ENCODE measurements at places on chromosomes 2 and 18.

- no peak for DNase-seq
Measured at GRCh38 chr2:171592036-171592555, 69.8 kb downstream of the CYBRD1 start.

- no peak for DNase-seq
Measured at GRCh38 chr2:107687073-107687472, 139.6 kb upstream of the RGPD4 start.

DNA sequence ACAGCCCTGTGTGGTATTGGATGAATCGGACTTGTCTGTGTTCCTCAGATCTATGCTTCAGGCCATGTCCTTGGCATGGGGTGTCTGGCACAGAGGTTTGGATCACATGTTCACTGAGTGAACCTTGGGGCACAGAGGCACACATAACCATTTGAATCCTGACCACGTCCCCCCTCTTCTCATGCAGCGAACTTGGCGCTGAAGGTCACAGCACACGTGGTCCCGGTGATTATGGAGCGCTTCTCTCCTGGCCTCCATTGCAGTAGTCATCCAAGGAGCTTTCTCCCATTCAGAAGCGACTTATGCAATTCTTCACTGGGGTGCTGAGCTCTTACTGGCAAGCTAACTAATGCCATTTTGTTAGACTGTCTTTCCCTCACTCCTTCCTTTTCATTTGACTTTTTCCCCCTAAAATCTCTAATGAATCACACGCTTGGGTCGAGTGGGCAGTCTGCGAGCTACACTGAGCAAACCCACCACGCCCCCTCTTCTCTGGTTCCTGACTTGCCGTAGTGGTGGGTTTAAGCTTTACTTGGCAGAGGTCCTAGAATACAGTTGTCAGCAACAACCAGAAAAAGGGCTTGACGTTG lies 59.4 kb downstream of the KCNG2 start:
- DNase-seq = no peak

DNA sequence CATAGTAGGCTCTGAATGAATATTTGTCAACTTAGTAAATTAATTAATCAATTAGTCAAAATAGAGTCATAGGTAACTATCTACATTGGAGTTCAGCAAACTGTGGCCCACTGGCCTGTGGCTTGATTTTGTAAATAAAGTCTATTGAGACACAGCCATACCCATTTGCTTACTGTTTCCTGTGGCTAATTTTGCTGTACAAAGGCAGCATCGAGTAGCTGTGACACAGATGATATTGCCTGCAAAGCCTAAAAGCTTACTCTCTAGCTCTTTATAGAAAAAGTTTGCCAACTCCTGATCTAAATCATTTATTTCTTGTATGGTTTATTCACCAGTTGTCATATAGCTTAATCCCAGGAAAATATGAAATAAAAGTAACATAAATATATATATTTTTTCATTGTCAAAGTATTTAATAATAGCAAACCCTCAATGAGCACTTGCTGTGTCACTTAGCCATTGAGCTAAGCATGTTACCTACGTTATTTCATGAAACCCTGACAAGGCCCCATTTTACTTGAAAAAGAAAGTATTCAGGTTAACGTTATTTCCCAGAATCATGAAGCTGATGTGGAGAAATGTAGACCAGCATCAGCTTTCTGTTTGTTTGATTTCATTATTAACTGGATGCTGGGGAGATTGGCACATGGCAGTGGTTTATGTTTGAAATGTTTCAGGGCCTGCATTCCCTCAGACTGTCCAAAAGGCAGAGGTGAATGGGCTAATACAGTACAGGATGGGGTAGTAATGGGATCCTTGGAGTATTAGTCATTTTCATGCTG lies 69.6 kb downstream of the ICOS start:
- DNase-seq = no peak

GRCh38 chr2:69914950-69915945 lies at the start of gene MXD1:
TSS of gene MXD1 (plus strand) at chr2:69915109. CDS start at chr2:69915331, 222 bp downstream.
- no peak for DNase-seq

DNA sequence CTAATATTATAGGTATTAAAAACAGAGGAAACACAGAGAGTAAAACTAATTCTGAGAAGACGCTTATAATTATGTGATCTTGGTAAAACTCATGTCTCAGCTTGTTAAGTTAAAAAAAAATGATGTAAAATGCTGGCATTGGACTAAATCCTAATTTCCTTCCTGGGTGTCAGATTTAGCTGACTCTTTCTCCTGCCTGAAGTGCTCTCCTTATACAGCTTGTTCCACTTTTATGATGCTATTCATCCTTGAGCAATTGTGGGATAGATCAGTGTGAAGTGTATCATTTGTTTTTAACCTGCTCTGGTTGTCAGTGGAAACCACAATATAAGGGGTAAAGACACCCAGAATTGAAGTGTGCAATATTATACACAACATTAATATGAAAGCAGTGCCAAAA lies 84.9 kb downstream of the EFEMP1 start:
- DNase-seq = no peak

GRCh38 chr18:76662626-76663025 lies 159.7 kb upstream of the ZNF236 start:
- no peak for DNase-seq

DNA sequence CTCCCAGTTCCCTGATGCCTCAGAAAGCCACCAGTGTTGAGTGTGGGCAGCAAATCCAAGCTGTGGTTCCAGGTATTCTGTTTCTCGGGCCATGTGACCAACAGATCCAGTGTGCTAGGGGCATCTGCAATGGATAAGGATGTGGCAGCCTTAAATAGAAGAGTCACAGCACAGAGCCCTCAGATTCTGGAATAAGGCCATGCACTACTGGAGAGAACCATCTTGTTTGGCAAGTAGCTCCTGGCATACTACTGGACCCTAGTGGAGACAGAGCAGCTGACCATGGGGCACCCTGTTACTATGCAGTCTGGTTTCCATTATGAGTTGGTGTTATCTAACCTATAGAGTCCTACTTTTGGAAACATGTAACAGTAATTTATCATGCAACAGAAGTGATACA lies 53.3 kb upstream of the ZBTB7C start:
- DNase-seq = no peak

GRCh38 chr2:162938387-162938786 lies 99.8 kb upstream of the KCNH7 start:
- DNase-seq = no peak

- no peak for DNase-seq
Measured at GRCh38 chr2:134446383-134447017, 192.6 kb downstream of the MGAT5 start.

- no peak for DNase-seq
Measured at GRCh38 chr2:174124181-174124580, 124.2 kb downstream of the OLA1 start.

GRCh38 chr2:128689971-128690370 lies 371.3 kb upstream of the HS6ST1 start:
- DNase-seq = no peak

DNA sequence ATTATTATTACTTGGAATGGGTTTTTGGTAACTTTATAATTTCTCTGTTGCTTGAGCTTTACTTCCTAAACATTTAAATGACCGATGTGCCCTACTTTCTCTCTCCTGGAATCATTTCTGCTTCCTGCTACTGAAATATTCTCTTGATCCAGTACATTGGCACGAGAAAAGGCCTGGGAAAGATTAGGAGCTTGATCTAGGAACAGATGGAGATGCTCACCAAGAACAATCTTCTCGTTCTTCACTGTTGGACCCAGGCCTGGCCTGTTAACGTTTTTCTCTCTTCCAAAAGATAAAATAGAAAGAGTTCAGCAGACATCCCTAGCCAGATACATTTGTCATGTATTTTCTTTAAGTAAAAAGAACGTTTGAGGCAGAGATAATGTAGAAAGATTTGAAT lies 1356.8 kb upstream of the CRIM1 start:
- DNase-seq = no peak
